AG08396 (cell line): ENCODE measurements at places on chromosomes 3 and 15.

- no peak for DNase-seq
Measured at GRCh38 chr3:190642016-190642415, 128.1 kb downstream of the IL1RAP start.

DNA sequence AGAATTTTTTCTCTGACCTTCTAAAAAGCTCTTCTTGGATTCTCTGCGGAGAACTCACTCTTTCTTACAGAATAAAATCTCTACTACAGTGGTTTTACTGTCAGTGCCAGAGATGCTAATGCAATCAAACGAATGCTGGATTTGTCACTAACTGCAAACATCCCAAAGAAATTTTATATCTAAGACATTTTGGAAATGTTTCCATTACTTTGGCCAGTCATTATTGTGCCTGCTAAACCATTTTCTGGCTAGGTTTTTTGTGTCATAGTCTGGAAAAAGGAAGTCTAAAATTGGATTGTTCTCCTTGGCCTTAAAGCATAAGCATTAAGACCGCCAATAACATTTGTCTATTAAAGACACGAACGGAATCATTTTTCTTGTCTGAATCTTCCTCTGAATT is 54.0 kb downstream of the PLOD2 start:
- DNase-seq = no peak

DNA sequence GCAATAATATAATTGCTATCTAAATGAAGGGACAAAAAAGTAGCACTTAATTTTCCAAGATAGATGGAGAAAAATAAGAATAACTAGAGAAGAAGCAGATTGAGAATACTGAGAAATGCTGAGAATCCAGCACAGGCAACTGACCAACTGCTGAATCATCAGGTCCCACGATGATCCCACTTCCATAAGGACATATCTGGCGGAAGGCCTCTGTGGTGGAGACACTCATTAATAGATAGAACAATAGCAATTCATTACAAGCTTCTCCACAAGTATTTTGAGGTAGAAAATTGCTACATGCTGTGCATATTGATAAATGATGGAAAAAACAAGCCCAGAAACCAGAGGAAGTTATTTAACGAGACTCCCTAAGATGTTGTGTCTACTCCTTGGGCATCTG is 105.9 kb downstream of the DUT start:
- no peak for DNase-seq

- DNase-seq = no peak
Measured at GRCh38 chr3:139263798-139264197, 80.0 kb upstream of the MRPS22 start.

- DNase-seq = peak; percentile 44
Measured at GRCh38 chr3:187669675-187670504, at the start of gene SST. SST (minus strand) TSS chr3:187670394; CDS start chr3:187670291, 103 bp downstream.

GRCh38 chr3:195906865-195907683 is 1.3 kb downstream of the TNK2 start:
- peak; percentile 9 for DNase-seq

GRCh38 chr3:31971607-31972006 is 9.5 kb downstream of the OSBPL10 start:
- no peak for DNase-seq

DNA sequence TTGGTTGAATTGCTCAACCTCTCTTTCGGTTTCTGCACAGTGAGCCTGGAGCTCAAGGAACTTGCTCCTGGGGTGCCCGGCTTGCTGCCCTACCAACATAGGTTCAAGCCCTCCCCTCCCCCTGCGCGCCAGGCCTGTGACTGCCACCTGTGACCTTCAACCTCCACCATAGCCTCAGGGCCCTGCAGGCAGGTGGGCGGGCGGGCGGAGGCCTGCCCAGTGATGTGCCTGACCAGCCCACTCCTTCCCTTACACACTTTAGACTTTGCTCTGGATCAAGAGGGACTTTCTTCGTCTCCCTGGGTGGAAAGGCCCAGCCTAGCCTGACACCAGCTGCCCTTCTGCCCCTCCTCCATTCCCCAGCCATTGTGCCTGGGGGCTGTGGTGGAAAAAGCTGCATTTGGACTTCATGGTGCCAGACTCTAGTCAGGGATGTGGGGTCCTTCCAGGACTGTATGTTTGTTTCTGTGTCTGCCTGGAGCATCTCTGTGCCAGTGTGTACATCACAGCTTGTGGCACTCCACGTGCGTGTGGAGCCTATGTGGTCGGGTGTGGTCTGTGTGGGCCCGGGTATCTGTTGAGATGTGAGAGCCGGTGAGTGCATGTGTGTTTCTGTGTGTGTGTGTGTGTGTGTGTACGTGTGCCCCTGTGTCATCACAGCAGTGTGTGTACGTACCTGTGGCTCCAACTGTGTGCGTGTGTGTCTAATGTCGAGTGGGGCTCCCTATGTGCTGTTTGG is 9.5 kb downstream of the PRKCD start:
- no peak for DNase-seq

DNA sequence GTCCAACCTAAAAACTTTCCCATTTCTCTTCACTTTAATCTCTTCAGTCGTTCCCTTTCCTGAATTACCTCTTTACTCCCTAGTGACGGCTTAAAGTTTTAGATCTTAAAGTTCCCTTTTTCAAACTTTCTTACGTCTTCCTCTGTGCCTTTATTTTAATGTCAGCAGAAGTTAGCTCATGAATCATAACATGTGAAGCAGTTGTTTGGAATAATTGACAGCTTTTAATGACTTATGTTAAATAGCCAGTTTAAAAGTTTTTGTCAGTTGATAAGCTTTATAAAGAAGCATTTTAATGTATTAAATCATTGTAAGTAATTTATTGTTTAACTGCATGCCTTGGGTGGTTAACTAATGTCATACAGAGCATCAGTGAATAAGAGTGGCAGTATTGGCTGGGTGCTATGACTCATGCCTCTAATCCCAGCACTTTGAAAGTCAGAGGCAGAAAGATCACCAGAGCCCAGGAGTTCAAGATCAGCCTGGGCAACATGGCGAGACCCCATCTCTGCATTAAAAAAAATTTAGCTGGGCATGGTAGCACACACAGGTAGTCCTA is 33.9 kb downstream of the PIK3CA start:
- no peak for DNase-seq

GRCh38 chr3:190862209-190863118 is at the start of gene GMNC:
GMNC (minus strand) TSS chr3:190862694; CDS start chr3:190862615, 79 bp downstream.
- peak; percentile 80 for DNase-seq

DNA sequence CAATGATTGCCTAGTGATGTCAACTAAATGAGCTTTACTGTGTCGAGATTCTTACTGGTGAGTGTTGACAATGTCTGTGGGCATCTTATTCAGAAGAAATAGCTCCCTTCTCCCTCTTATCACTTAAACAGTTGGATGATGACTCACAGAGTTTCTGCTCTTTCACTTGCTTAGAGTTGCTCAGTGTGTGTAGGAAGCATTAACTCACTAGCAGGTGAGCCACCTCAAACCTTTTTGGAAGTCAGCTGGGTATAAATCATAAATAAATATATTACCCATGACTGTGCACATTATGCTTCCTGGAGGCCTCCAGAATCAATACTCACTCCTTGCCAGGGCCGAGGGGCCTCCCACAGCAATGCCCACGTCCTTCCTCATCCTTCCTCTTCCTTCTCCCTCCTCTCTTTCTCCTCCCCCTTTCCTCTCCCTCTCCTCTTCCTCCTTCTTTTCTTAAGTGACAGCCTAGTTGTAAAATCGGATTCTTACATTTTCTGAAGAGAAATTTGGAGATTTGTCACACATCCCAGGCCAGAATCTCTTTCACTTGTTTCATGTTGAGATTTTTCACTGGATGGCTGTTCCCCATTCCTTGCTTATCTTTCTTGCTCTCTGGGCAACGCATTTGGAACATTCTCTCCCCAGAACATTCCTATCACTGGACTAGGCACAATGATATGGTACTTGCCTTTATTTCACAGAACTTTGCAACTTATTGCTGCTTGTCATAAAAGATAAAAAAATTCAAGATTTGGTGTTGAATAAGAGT is 17.5 kb downstream of the SHC4 start:
- DNase-seq = no peak

DNA sequence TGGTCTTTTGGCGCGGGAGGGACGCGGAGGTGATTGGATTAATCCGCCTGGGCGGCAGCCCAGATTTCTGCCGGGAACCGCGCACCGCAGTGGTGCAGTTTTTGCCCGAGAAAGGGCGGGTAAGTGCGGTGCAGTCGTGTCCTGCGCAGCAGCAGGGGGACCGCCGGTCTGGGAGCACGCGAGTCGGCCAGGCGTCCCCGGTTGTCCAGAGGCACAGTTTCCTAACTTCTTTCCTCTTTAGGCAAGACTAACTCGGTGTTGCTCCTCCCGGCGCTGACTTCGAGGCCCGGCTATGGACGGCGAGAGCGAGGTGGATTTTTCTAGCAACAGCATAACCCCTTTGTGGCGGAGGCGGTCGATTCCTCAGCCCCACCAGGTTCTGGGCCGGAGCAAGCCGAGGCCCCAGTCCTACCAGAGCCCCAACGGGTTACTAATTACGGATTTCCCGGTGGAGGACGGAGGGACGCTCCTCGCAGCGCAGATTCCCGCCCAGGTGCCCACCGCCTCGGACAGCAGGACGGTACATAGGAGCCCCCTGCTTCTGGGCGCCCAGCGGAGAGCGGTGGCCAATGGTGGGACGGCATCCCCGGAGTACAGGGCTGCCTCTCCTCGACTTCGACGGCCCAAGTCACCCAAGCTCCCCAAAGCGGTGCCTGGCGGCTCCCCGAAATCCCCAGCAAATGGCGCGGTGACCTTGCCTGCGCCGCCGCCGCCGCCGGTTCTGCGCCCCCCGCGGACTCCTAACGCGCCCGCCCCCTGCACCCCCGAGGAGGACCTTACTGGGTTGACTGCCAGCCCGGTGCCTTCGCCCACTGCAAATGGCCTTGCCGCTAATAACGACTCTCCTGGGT is 736 bp downstream of the ARHGEF26 start:
- peak; percentile 75 for DNase-seq

- DNase-seq = no peak
Measured at GRCh38 chr3:128205558-128206145, 52.4 kb downstream of the EEFSEC start.

DNA sequence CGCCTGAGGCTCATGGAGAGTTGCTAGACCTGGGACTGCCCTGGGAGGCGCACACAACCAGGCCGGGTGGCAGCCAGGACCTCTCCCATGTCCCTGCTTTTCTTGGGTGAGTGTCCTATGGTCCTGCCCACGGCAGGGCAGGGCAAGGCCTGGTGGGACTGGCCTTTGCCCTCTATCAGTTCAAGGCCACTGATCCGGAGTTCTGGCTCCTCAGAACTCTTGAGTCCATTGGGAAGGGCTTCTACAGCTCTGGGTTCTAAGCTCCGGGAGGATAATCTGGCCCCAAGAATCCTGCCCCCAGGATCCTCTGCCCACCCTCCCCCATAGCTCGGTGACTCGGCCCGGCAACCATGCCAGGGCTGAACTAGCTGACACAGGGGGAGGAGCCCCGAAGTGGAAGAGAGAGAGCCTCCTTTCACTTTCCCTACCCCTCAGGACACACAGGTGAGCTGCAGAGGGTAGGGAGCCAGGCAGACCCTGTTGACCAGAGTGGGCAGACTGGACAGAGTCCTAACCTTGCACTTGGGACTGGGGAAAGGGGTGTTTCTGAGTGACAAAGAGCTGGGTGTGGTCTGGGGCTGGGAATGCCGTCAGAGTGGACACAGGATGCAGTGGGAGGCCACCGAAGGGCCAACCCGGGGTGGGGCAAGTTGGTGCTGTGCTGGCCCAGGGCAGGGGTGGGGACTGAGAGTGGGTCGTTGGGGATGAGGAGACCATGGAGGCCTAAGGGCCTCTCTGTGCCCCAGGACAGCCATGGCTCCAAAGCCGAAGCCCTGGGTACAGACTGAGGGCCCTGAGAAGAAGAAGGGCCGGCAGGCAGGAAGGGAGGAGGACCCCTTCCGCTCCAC is 664 bp downstream of the PARP3 start:
- peak; percentile 91 for DNase-seq

DNA sequence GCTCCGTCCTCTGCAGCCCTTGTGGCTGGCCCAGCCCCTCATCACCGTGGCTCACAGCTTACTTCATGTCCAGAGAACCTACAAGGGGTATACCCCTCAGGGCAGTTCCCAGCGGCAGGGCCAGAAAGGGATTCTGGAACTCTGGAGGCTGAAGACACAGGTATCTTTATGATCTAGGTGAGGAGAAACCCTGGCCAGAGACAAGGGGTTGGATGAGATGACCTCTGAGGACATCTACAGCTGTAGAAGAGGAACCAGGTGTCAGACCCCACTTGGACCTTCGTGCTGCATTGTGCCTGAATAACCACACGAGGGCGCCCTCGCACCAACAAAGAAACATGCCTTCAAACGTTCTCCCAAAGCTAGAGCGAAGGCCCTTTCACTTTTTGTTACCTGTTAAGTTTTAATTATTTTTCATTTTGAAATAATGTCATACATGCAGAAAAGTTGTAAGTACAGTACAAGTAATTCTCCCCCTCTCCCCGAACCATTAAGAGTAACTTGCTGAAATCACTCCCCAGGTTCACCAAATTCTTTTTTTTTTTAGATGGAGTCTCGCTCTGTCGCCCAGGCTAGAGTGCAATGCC is 118.7 kb upstream of the SMAD3 start:
- peak; percentile 70 for DNase-seq

DNA sequence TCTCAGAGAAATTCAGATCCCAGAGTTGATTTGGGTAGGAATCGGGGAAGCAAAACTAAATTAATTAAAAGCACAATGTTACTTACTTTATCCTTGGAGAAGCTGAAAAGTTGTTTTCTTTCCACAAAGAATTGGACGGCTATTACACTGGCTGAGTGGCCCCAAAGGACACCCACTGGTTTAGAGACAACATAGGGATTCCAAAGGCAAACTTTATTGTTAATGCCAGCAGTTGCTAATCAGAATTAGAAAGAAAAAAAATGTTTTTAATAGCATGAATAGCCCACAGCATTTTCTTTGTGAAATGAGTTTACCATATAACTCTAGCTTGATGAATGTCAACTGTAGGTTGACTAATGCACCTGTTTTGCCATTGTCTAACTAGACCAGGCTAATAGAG is 51.7 kb downstream of the WDR49 start:
- DNase-seq = no peak

DNA sequence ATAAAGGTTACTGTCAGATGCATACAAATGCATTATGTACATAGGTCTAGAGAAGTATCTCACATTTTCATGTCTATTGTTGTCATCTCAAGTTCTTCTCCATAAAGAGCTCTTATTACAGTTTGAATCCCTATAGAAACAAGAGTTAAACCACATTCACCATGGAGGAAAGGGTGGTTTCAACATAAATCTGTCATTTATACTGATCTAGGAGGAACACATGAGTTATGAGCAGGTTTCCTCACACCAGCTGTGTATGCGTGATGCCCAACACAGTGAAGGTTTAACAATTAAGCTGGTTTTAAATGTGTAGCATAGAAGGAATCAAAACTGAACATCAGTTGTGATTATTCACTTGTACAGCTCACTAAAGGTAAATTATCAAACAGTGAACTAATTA is 251.7 kb downstream of the KCNMB2 start:
- DNase-seq = no peak

- DNase-seq = no peak
Measured at GRCh38 chr3:100299016-100299415, 35.5 kb upstream of the NIT2 start.

GRCh38 chr3:5055357-5056110 is 66.6 kb upstream of the ARL8B start:
- DNase-seq = no peak
